HAP-1 (cell line): ENCODE measurements at places on chromosomes 11 and 22.

GRCh38 chr22:26416670-26417276 is 12.3 kb upstream of the ASPHD2 start:
- no peak for DNase-seq

GRCh38 chr22:22061085-22062077 is 78.8 kb upstream of the TOP3B start:
- peak; percentile 58 for DNase-seq

- DNase-seq = no peak
Observed at GRCh38 chr11:57321388-57322255, 3.1 kb downstream of the TNKS1BP1 start.

- peak; percentile 49 for DNase-seq
Observed at GRCh38 chr11:17734986-17735817, 621 bp downstream of the KCNC1 start.

DNA sequence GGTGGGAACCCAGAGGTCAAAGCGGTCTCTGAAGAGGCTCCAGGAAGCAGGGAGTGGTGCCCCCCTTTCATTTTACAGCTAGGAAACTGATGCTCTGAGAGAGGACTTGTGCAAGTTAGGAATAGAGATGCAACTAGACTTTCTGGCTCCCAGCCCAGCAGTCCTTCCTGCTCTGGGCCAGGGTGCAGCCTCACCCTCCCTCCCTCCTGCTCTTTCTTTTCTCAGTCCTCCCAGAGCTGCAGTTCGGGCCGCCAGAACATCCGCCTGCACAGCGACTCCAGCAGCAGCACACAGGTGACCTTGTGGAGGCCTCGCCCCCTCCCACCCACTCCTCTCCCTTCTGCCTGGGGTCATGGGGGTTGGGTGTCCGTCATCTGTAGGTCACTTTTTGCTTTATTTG is 51.5 kb downstream of the LHFPL7 start:
- no peak for DNase-seq
